ENCODE measurements at places on chromosomes 1 and 21.
A peak's percentile ranks its signal among the peaks of the same experiment; 100 is the strongest.

DNA sequence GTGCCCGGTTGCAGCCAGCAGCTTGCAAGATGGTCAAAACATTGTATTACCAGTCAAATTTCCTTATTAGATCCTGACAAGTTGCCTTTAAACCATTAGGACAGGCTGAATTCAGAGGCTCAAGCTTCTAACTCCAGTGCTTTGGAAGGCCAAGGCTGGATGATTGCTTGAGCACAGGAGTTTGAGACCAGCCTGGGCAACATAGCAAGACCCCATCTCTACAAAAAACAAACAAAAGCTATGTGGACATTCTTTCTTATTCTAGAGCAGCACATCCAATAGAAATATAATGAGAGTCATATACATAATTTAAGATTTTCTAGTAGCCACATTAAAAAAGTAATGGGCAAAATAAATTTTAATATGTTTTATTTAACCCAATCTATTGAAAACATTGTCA is 149.3 kb downstream of the RUNX1 start:
- no peak for DNase-seq

DNA sequence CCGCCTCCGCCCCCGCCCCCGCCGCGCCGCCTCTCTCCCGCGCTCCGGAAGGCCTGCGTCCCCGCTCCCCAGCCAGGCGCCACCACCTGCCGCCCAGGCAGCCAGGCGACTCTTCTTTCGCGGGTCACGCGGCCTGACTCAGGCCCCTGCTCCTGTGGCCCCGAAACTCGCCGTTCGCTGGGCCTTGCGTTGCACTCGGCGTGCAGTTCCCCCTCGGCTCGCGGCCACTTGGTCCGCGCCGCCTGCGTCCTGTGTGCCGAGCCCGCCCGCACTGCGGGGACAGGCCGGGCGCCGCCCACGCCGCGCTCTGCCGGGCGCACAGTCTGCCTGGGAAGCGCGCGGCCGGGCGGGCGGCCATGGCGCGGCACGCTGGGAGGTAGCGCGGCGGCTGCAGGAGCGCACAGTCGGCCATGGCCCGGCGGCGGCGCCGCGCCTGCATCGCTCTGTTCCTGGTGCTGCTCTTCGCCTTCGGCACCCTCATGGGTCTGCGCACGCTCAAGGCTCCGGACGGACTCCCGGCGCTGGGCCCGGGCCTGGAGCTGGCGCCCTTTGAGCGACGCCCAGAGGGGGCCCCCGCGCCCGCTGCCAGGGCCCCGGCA is at the start of gene MANEAL:
TSS of gene MANEAL (plus strand) at position 75 of the 599 bp plus-strand sequence. CDS start at position 411, 336 bp downstream.
- no peak for DNase-seq

GRCh38 chr1:160519642-160520435 is 3.2 kb downstream of the SLAMF6 start:
- DNase-seq, result no peak

DNA sequence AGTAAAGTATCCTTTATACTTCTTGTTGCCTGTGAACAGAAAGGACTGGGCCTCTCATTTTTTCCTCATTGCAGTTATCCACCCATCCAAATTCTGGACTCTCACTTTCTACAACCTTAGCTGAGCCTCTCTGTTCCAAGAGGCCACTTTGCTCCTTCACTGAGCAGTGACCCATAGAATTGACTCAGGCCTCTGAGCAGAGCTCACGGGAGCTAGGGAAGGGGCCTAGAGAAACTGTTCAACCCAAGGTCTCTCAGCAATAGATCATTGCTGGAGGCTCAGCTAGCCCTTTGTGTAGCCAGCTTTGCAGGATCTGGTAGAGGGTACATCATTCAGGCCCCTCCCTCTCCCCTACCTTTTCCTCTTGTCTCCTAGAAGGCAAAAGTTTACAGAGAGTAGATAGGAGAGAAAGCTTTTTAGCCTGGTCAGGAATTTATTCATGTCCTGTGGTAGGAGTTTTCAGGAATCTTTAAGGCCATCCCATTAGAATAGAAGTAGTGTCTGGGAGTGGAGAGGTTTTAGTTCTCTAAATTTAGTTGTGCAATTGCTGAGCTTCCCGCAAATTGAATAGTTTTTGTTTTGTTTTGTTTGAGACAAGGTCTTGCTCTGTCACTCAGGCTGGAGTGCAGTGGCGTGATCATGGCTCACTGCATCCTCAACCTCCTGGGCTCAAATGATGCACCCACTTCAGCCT is 6.7 kb downstream of the INTS3 start:
- no peak for DNase-seq

DNA sequence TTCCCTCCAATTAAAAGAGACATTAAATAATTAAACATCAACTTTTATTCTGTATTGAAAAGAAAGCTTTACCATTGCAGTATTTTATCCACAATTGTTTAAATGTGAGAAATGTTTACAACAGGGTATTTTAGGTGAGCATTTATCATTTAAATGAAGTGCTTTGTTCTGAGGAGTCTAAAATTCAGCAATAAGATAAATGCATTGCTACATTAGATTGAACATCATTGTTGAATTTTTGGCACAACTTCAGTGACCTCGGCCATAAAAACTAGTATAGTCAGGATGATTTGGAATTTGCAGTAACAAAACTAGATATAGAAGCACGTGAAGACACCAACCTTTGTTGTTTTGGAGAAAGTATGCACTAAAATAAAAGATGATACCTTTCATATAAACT is 692.9 kb downstream of the USP25 start:
- no peak for DNase-seq

- DNase-seq, result no peak
These were observed 113.0 kb upstream of the GADD45A start for GRCh38 chr1:67571901-67572593.

GRCh38 chr1:156497078-156497742 is 3.4 kb downstream of the MEF2D start:
- no peak for DNase-seq

DNA sequence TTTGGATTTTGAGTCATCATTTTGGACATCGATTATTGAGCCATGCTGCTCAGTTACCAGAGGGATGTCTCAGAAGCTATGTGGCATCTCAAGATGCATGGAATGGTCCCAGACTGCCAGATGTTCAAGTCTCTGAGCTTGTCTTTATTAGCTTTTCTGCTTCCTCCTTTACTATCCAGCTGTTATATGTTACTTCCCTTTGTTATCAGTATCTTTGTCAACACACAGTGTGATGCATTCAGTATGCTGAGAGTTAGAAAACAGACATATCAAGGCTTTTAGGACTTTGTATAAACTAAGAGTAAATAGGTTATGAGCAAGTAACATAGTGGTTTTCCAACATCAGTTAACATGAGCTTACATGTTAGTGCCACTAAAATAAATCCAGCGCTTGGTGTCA is 474.5 kb downstream of the DSCAM start:
- no peak for DNase-seq

GRCh38 chr1:117656202-117656641 is 50.4 kb downstream of the TENT5C start:
- peak; percentile 77 for DNase-seq

- DNase-seq, result no peak
These were observed 6.9 kb downstream of the PTPRF start for GRCh38 chr1:43537423-43538142.

GRCh38 chr1:228836427-228836826 is 101.1 kb downstream of the RHOU start:
- DNase-seq, result no peak

DNA sequence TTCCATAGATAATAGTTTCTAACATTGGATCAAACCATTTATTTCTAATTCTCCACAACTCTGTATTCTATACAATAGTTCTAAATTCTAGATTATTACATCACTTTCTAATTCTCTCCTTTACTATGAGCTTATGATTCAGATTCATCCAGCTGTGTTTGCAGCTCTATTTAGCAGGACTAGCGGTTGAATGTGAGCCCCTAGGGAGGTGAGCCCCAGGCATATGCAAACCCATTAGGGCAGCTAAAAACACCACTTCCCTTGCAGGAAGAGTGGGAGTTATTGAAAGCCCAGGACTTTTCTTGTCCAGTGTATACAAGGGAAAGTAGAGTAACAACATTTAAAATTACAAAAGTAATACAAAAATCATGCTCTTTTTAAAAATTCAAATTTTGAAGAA is 56.9 kb downstream of the KRTAP19-8 start:
- no peak for DNase-seq

DNA sequence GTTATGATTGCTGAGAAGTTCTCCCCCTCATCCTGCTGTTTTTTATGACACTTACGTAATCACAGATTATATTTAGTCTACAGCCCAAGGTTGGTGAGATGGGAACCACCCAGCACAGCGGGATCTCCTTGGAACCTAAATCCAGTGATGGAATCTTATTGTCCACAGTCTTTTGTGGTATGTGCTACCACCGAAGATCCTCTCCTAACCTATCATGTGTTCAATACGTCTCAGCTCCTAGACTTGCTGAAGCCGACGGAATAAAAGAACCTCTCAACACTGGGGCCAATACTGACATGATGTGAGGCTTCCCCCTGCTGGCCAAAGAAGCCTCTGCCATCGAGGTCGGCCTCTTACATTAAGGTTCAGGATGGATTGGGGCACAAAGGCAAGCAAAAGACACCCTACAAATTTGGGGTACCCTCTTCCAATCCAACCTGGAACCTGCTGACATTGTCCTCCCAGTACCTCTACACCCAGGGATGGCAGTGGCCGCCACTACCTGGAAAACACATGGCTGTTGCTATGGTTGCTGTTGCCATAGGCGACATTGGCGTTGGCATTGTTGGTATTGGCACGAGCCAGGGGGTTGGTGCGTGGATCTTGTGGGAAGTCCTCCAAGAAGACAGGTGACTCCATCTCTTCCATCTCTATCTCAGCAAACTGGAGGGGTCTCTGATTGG is 19.4 kb upstream of the KIF21B start:
- DNase-seq, result peak; percentile 60

- no peak for DNase-seq
These were observed 102.7 kb upstream of the GRIK3 start for GRCh38 chr1:37137014-37137413.

GRCh38 chr1:178345807-178346206 is 151.0 kb downstream of the CLEC20A start:
- DNase-seq, result no peak

- DNase-seq, result no peak
These were observed 139.6 kb upstream of the NRIP1 start for GRCh38 chr21:15204140-15204969.

GRCh38 chr1:89907727-89908212 is 86.9 kb downstream of the LRRC8D start:
- no peak for DNase-seq

GRCh38 chr1:897226-897625 is 26.5 kb upstream of the SAMD11 start:
- DNase-seq, result no peak

- no peak for DNase-seq
These were observed 131.5 kb downstream of the HUNK start for GRCh38 chr21:32004291-32004690.

DNA sequence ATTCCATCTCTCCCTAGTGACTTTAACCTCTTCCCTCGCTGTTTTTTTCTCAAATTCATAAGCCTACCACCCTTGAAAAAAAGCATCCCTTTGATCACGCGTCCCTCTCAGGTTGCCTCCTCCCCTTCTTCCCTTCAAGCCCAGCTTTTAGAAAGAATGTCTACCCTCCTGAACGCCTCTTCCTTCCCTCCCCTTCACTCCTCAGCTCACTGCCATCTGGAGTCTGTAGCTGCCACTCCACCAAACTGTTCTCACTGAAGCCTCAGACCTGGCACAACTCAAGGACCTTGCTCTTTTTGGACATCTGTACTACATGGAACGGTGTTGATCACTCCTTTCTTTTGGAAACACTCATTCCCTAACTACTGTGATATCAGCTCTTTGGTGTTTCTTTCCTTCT is 80.6 kb downstream of the SLC25A24 start:
- DNase-seq, result no peak

DNA sequence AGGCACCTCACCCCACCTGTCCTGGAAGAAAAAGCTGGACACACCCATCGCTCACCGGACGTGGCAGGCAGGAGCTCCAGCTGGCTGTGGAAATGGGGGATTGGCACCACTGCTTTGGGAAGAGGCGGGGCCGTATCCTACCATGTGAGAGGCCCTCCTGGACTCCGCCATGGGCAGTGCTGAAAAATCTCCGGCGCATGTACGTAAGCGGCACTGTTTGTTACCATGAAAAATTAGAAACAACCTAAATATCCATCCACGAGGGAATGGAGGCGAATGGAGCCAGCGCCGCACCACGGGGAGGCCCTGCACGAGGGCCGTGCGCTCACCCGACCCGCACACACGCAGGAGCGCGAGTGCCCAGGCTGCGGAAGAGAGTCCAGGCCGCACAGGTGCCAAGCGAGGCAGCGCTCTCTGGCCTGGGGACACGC is 3.1 kb downstream of the KRTAP10-8 start:
- DNase-seq, result no peak

DNA sequence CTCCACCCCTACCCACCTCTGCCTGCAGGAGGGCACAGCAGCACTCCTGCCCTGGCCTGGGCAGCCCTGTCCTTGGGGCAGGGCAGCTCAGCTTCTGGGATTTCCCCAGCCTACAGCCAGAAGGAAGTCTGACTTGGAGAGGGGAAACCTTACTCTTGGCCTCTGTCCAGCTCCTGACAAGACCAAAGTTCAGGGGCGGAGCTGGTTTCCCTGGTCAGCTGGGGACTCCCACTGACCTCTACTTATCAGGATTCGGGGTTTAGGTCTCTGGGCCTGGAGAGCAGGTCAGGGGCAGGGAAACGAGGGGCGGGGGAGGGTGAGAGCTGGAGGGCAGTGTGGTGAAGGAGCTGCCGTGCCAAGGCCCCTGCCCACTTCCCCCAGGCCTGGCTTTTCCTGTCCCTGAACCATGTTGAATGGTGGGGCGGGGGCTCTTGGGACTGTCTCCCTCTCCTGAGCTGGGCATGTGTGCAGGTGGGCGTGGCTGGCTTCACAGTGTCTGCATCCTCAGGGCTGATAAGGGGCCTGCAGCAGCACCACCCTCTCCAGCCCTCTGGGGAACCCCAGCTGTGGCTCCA is 16.8 kb upstream of the ETV3 start:
- no peak for DNase-seq

DNA sequence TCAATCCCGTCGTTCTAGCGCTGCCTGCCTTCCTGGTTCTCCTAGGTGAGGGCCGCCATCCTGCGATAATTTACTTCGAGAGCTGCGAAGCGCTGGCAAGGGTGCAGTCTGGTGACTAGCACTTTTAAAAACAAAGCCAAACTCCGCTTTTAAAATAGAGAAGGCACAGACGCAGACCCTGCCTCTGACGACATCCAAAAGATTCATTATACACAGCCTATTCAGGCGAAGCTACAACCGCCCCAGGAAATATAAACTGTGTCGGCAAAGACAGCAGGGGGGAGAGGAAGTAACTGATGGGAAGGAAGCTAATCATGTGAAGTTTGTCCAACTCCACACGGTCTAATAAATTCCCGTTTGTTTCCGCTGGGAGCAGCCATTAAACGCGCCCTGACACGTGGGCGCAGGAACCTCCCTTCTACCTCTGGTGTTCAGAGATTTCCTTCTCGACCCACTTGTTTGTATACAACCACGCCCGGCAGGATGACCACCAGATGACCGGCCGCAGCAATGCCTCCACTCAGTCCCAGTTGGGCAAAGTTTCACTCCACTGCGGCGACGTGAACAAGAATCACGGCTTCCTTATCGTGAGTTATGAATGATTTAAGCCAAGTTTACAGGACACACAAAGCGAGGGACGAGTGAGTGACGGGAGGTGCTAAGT is 1.3 kb downstream of the GNG12 start:
- DNase-seq, result no peak
